HFFc6 (cell line): ENCODE measurements at places on chromosomes 2 and 18. TPM values are rescaled to one million over a fixed set of nuclear protein-coding genes. Genes with fewer than 3 reads are reported as not detected.

DNA sequence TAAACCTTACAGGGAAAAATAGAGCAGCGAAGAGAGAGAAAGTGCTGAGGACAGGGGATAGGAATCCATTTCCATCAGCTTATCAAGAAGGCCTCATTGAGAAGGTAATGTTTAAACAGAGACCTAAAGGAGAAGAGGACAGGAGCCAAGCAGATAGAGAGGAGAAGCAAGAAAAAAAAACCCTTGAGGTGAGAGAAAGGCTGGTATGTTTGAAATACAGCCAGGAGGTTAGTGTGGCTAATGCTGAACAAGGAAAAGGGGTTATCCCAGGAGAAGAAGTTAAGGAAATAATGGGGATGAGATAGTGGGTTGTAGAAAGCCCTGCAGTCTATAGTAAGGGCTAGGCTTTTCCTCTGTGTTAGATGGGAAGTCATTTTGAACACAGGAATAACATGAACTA, 90.8 kb downstream of the GRB14 start:
- no peaks in the 10 kb centered on the region; the same call in 1 of the 2 replicates for H3K27me3 ChIP-seq
- H3K36me3 ChIP-seq, result no peaks in the 10 kb centered on the region
- no peaks in the 10 kb centered on the region for H3K4me1 ChIP-seq
- no peak overlapping the region for H3K4me3 ChIP-seq
- no peak for DNase-seq

DNA sequence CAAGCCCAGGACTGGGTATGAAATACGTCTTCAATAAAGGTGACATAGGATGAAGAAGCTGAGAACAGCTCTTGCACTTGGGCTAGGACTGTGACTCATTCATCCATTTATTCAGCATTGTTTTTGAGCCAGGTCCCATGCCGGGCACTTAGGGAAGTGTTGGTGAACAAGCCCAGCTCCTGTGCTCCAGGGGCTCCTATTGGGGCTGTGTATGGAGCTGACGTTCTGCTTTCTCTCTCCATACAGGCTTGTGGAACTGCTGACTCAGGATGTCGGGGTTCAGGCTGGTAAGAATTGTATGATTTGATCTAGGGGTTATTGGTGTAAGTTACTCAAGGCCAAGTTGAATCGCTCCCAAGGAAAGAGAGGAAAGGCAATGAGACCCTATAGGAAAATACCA, 24.0 kb downstream of the MYO7B start:
- no peak overlapping the region for H3K27ac ChIP-seq
- no peaks in the 10 kb centered on the region for H3K4me1 ChIP-seq
- DNase-seq, result no peak
- no peak overlapping the region for H3K4me3 ChIP-seq
- peaks cover 44% of the 10 kb centered on the region for H3K27me3 ChIP-seq
- H3K36me3 ChIP-seq, result peaks cover 14% of the 10 kb centered on the region

DNA sequence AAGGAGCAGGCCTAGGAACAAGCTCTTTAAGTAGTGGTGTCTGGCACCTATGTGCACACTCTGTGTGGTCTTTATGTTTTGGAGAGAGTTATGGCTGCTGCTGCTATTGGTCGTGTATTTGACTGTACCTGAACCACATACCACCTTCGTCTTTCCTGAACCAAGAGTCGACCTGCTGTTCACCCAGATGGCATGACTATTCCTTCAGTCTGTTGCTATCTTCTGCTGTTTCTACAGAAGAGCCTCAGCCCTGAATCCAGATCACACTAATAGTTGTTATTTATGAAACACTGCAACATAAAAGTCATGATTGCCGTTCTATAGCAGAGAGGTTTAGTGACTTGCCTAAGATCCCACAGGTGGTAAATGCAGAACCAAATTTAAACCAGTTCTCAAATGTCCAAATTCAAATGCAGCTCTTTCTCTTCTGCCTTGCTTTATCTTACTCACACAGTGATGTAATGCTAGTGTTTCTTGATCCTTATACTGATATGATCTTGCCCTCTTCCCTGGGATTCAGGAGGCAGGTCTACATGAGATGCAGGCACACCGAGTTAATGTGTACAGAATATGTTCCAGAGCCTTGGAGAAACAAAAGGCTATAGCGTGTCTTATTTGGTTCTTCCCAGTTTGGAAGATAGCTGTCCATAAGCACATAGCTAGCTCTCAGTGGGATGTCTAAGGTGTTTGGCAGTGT, 122.1 kb upstream of the FOSL2 start:
- peak overlapping the region; percentile 57 for H3K27ac ChIP-seq
- DNase-seq, result no peak
- H3K27me3 ChIP-seq, result peaks cover 2% of the 10 kb centered on the region
- H3K4me1 ChIP-seq, result peaks cover 76% of the 10 kb centered on the region

DNA sequence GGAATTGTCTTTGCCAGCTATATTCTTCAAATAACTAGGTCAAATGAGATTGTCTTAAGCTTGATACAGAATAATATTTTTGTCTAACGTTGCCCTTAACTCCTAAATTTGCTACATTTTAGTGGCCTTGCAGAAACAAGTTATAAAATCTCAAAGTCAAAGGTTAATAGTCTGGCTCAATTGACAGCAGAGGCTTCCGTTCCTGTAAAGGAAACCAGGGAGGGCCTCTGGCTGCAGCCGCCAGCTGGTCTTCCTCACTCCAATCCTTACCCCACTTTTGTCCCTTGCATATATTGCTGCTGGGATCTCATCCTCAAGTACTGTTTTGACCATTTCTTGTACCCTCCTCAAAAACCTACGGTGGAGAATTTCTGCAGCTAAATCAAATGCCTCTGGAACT, 17.1 kb downstream of the CYB5A start:
- no peaks in the 10 kb centered on the region; the same call in 1 of the 2 replicates for H3K36me3 ChIP-seq
- peaks cover 23% of the 10 kb centered on the region for H3K4me1 ChIP-seq
- no peaks in the 10 kb centered on the region for H3K27me3 ChIP-seq
- H3K27ac ChIP-seq, result no peak overlapping the region

GRCh38 chr2:215699018-215699417, 263.1 kb upstream of the FN1 start:
- peak overlapping the region; percentile 62 for H3K4me3 ChIP-seq
- H3K4me1 ChIP-seq, result peaks cover 69% of the 10 kb centered on the region
- no peak for DNase-seq
- peak overlapping the region; percentile 96 for H3K27ac ChIP-seq

GRCh38 chr2:14552818-14553217, 79.7 kb upstream of the LRATD1 start:
- H3K4me3 ChIP-seq, result no peak overlapping the region
- H3K27ac ChIP-seq, result no peak overlapping the region
- no peak for DNase-seq
- H3K4me1 ChIP-seq, result no peaks in the 10 kb centered on the region
- H3K27me3 ChIP-seq, result no peaks in the 10 kb centered on the region

DNA sequence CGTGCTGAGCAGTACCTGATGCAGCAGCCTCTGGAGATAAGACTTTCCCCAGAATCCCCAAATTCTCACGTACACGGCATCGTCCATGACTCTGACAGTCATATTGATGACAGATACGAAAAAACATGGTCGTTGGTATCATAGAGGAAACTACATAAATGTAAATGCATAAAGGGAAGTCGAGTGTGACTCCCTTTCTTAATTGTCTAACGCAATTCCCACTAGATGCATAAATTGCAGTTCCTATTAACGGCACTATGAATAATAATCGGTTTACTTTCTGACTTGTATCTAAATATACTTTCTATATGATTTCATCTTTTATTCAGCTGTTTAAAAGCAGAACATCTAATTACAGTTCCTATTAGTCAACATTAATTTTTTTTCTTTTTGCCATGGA, 322.6 kb upstream of the REV1 start:
- 0 out of 2 replicates have a peak overlapping the region, but pooled peaks have one; percentile 30 for H3K27ac ChIP-seq
- peaks cover 5% of the 10 kb centered on the region; the same call in 1 of the 2 replicates for H3K27me3 ChIP-seq
- peaks cover 5% of the 10 kb centered on the region for H3K36me3 ChIP-seq
- no peak overlapping the region for H3K4me3 ChIP-seq
- peaks cover 59% of the 10 kb centered on the region for H3K4me1 ChIP-seq
- no peak for DNase-seq

GRCh38 chr18:67385455-67385854, 131.1 kb downstream of the DSEL start:
- peak; percentile 64 for DNase-seq
- H3K27me3 ChIP-seq, result no peaks in the 10 kb centered on the region; the same call in 1 of the 2 replicates
- no peaks in the 10 kb centered on the region for H3K36me3 ChIP-seq
- peak overlapping the region; percentile 79 for H3K27ac ChIP-seq

- no peak for DNase-seq
- no peaks in the 10 kb centered on the region for H3K27me3 ChIP-seq
- no peak overlapping the region for H3K4me3 ChIP-seq
- no peaks in the 10 kb centered on the region for H3K36me3 ChIP-seq
- no peaks in the 10 kb centered on the region for H3K4me1 ChIP-seq
These were observed 173.0 kb upstream of the ALKAL2 start for GRCh38 chr2:460861-461260.

GDF7 gene
- total RNA-seq, result not detected in 3 replicates
